ENCODE measurements at places on chromosomes 4 and X.

DNA sequence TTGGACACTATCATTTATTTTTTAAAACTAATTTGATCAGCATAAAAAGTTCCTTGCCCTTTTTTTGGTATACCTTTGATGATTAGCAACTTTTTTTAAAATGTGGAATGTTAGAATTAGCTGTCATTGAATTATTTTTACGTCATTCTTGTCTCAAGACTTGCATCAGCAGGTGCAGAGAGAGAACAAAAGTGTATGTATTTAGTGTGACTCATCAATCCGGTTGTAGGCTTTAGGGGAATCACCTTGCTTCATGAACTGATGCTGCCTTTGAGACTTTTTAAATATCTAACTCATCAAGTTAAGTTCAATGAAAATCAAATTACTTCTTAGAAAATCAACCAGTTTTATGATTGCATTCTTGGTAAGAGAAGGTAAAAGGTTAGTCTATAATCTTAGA is 125.1 kb downstream of the ARX start:
- no peak for DNase-seq

- no peak for DNase-seq
These were observed 550.3 kb downstream of the RAB28 start for GRCh38 chr4:12933760-12934221.

DNA sequence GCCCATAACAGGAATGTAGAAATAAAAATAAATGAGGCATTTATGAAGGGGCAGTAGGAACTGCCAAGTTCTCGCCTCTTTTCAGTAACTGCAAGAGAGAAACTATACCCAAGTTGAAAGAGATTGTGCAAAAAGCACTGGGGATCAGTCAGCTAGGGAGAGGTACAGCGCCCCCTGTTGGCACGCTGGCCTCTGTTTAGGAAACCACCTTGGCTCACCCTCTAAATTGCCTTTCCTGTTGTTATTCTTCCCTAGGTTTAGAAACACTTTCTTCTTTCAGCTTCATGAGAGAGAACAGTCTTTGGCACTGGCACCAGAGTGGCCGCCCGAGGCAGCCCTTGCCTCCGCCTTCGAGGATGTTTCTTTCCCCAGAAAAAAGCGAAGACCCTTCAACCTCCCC is 348.5 kb downstream of the MID1IP1 start:
- DNase-seq: no peak

DNA sequence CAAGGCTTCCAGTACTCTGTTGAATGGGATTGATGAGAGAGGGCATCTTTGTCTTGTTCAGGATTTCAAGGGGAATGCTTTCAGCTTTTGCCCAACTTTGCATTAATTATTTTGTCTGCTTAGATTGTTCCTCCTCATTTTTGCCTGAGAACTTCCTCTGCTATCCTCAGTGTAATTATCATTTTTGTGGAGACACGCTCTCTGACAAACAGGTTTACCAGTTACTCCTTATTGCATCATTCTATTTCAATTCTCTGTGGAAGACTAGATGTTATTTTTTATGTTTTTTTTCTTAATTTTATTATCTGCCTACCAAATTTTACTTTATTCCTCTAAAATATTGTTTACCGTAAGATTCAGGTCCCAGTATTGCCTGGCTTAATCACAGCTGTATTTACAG is 349.2 kb downstream of the ADGRL3 start:
- DNase-seq: no peak

DNA sequence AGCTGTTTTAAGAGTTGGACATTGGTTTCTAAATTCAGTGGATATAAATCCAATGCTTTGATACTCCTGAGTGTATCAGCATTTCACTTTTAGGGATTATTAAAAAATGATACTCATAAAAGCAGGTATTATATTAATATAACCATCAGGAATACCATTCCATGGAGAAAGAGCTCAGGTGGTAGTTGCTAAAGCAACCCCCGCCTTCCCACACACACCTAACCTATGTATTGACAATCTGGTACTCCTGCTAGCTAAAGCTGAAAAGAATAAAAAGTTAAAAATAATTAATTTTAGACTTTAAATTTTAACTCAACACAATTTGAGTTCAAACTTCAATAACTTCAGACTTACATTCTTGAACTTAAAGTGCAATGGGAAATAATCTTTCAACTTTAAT is 717.1 kb upstream of the HS3ST1 start:
- DNase-seq: no peak

DNA sequence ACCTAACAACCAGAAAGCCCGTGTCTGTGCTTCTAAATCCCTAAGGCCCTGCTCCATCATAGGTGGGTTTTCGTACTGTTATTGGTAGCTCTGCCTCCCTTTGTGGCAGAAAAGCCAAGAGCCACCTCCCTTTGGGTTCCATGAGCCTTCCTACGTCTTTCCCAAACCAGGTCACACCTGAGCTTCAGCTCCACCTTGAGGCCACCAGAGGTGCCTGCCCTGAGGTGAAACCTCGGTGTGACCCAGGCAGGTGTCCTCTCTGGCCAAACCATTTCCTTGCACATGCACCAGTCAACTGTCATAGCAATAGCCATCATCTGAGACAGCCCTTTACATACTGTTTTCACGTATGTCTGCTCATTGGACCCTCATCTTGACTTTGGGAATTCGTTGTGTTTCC is 188.0 kb upstream of the RBPJ start:
- DNase-seq: no peak

DNA sequence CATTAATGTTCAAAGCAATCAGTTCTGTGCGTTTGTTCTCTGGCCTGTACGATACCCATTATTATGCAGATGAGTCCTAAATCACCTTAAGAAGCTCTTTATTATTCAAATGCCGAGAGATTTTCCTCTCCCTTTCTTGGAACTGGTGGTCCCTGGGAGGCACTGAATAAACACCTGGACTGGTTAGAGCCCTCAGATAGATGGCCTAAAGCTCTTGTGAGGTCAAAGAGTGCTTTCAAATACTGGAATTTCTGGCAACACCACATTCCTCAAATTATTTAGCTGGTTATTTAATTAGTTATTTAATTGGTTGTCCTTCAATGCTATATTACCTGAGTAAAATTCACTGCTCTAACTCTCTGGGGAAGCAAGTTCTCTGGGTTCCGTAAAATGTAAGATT is 3.0 kb downstream of the ARHGEF38 start:
- no peak for DNase-seq

DNA sequence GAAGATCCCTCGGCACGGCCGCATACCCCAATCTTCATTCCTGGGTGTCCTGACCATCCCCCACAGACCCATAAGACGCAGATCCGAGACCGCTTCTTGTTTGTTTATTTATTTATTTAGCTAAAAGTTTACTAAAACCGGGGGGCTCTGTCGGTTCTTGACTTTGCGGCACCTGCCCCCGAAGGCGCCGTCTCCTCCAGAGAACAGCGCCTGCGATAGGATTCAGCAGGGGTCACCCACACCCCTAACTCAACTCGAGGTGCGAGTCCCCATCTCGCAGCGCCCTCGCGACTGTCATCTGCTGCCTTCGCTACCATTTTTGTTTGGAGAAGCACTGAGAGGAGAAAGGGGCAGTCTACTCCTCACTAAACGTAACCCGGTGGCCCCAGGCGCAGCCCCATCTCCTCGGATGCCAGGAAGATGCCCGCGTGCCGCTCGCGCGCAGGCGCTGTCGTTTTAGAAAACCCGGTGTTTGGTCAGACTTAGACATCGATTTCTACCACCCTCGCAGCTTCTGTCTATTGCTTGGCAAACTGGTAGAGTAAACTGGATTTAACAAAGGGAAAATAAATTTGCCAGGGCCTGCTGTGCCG is 18.9 kb upstream of the GPR101 start:
- DNase-seq: no peak

DNA sequence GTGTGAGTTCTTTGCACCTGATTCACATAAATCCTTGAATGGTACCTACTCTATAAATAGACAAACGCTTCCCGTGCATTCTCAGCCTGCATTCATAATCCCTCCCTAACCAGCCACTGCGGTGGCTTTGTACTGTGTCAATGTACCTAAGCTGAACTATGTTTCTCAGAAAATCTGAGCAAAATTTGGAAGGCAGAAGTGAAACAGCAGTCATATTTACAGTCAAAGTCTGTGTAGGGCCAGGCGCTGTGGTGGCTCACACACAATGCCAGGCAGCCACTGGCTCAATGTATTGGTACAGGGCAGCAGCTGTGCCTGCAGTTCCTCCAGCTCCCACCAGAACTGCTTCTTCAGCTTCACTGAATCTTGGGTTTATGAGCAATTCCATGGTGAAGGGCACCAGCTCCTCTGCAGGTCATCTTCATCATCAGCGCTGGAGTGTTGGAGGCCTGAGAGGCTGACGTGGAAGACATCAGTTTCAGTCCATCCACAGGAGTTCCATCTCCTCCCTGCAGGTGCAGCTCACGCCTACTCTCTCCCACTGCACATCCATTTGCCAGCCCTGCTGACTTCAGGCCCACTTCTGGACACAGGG is 32.3 kb upstream of the IRF2 start:
- DNase-seq: no peak

DNA sequence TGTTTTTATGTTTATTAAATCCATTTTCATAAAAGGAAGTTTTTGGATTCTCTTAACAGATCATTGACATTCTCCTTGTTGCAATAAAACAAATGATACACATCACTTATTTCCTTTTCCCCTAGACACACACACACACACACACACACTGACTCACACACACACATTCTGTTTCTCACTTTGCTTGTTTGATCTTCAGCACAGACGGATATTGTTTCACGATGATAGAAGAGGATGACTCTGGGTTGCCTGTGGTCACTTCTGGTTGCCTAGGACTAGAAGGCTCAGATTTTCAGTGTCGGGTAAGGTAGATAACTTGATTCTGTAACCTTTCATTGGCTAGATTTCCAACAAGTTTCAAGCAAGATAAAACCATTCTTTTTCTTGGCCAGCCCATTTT is 356.8 kb downstream of the BMPR1B start:
- DNase-seq: no peak

GRCh38 chr4:184416913-184417734 is 57.2 kb downstream of the IRF2 start:
- DNase-seq: no peak

DNA sequence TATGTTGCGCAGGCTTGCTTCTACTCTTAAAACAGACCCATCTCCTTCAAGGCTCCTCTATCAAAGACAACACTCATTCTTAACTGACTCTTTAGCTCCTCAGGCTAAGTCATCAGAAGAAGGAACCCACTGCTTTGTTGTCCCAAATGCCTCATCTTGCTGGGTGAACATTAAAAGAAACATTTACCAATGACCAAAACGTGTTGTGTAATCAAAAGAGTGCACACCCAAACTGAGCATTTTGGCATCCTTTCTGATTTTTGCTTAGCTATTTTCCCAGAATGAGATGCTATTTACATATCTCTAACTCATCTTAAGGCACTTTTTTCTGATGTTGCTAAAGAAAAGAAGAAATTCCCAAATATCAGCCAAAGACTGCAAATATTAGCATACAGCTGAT is 131.7 kb upstream of the VCX3A start:
- no peak for DNase-seq

- no peak for DNase-seq
These were observed 220.1 kb downstream of the PDGFC start for GRCh38 chr4:156751486-156751885.

DNA sequence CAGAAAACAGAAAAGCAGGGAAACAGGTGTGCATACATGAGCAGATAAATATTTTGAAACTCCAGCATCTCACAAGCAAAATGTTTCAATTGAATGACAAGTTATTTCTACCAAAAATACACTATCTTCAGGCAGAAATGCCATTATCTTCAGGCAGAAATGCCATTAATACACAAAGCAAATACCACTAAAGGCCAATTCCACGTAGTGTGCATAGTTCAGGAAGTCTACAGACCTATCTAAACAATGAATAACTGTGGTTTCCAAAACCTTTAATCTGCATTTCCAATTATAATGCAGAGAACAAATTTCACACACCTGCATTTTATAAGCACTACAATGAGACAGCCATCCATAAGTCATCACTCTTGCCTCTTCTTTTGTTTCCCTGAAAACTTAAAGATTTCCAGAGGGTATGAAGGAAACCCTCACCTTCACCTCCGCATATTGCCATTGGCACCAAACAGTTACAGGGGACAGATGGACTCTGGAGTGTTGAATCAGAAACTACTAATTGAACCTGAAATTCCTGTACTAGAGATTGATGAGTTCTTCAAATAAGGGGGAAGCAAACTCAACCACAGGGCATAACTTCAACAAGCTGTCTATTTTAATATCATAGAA is 179.0 kb downstream of the PDGFC start:
- DNase-seq: no peak

GRCh38 chrX:112306027-112306426 is 223.5 kb upstream of the TRPC5 start:
- no peak for DNase-seq

DNA sequence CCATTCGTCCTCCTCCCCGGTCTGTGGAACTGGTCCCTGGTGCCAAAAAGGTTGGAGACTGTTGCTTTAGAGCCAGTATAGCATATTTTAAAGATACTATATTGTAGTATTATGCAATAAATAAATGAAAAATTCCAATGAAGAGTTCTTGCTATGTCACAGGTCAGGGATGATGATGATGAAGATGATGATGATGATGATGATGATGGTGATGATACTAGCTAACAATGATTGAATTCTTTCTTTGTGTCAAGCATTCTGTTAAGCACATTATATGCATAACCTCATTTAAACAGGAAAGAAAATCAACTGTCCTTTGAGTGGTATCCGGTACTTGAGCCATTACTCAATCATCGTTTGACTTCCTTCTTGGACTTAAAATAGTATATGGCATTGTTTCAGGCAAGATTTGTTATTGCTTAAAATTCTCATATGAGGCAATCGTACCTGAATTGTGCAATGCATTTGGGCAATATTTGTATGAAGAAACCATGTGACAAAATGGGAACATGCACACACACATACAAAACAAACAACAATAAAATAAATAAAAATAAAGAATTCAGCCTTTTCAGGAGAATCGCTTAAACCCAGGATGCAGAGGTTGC is 22.8 kb upstream of the TLR2 start:
- DNase-seq: no peak

Measured in NCI-H1105 (cell line).